ENCODE measurements at places on chromosomes 16 and 17.

- DNase-seq = no peak
Measured at GRCh38 chr16:85878407-85878806, 20.6 kb upstream of the IRF8 start.

DNA sequence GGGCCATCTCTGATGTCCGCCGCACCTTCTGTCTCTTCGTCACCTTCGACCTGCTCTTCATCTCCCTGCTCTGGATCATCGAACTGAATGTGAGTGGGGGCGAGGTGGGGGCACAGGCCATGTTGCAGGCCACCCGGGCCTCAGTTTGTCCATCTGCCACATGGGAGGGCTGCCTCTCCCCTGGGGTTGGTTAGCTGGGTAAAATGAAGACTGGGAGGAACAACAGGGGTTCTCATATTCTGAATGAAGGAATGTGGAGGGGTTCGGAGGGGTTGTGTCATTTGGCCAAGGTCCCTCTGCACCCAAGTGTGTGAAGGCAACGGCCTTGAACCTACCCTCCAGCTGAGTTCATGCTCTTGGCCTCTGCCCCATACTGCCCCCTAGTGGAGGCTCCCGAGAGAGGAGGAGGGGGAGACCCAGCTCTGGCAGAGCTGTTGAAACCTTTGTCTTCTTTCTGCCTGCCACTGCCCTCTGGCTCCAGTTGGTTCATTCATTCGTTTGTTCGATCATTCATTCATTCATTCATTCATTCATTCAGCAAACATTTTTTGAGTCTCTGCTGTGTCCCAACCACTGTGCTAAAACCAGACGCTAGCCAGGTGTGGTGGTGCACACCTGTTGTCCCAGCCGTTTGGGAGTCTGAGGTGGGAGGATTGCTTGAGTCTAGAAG is 11.4 kb upstream of the TCAP start:
- DNase-seq = peak; percentile 65

- no peak for DNase-seq
Measured at GRCh38 chr16:80197741-80198201, 343.0 kb upstream of the DYNLRB2 start.

DNA sequence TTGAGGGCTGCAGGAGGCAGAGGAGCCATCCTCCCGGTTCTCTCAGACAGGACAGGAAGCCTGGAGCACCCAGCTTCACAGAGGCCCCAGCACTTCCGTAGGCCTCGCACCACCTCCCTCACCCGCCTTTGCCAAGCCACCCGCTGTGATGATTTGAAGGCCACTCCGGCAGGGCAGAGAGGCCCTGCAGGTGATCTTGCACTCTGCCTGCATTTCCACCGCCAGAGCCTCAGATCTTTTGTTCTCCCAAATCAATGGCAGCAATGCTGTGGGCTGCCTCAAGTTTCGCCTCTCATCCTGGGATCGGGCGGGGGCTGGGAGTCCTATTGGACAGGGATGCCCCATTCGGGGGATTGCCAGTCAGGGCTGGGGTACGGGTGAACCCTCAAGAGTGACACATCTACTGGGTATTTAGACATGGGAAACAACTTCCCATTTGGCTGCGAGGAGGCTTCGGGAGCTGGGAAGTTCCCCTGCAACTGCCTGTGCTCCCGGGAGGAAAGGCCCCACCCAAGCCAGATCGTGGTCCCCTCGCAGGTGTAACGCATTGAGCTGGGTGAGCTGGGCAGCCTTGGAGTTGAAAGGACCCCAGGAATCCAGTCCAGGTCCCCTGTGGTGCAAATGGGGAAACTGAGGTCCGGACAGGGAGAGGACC is 34.8 kb upstream of the PEMT start:
- DNase-seq = no peak

- no peak for DNase-seq
Measured at GRCh38 chr17:15143524-15143923, 121.6 kb downstream of the PMP22 start.

- no peak for DNase-seq
Measured at GRCh38 chr16:24749310-24749709, 19.9 kb downstream of the TNRC6A start.

GRCh38 chr16:75406943-75407342 is 26.4 kb downstream of the CFDP1 start:
- DNase-seq = no peak

- no peak for DNase-seq
Measured at GRCh38 chr17:5282642-5283217, 646 bp downstream of the RABEP1 start.

DNA sequence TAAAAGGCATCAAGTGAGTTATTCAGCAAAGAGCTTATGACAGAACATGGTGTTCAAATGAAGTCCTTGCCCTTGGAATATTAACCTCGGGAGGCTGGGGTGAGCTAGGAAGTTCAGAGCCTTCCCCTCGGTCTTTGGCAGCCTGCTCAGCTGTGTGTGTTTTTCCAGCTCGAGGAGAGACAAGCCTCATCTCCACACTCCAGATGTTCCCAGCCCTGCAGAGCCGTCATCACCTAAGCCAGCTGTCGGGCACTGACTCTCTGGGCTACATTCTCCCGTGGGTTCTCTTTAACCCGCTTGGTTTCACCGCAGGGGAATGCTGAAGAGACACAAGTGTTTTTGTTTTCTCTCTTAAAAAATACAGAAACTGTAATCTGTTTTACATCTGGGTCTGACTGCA is 47.1 kb downstream of the IRX3 start:
- no peak for DNase-seq

GRCh38 chr16:3174618-3175148 is 13.3 kb upstream of the OR1F1 start:
- no peak for DNase-seq

DNA sequence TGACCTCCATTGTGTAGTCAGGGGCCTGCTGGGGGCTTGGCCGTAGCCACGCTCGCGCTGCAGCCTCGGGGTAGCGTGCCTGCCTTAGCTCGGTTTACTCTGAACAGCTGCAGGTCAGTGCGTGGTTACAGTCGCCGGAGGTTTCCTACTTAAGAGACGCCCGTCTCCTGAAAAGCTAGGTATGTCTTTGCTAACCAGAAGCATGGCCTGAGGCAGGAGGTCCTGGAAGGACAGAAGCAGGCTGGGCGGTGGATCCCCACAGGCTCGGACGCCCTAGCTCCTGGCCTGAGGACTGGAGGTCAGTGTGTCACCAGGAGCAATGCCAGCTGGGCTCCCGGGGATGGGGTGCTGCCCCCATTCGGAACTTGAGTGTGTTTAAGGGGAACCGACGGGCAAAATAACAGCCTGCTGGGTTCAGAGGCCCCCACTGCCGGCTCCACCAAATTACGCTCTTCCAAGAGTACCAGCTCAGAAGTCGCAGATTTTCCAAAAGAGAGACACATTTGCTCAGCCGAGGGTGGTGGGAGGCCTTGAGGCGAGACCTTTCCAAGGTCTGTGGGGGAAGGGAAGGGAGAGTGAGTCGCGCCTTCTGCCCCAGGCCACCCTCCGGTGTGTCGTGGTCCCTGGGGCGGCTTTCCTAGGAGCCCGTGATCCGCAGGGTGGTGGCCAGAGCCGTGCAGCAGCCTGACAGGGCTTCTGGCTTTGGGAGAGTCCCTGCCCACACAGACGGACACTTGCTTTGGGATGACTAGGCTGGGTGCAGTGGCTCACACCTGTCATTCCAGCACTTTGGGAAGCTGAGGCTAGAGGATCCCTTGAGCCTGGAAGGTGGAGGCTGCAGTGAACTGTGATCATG is 3.9 kb upstream of the GNG13 start:
- DNase-seq = no peak

GRCh38 chr16:273547-274421 is 2.0 kb downstream of the RGS11 start:
- DNase-seq = no peak

DNA sequence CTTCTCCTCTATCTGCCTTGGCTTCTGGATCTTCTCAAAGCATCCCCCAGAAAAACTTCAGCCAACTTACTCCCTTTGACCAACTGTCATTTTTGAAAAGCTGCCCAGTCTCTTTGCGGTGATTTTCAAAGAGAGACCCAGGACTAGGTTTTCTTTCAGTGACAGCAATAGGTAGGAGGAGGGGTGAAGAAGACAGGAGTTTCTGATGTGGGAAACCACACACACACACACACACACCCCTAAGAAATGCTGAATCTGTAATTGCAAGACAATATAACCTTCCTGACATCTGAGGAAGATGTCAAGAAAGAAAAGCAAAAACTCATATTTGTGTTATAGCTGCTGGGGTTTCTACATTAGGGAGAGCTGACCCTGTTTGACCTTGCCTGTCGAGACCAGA is 5.2 kb downstream of the FAM20A start:
- DNase-seq = peak; percentile 15

DNA sequence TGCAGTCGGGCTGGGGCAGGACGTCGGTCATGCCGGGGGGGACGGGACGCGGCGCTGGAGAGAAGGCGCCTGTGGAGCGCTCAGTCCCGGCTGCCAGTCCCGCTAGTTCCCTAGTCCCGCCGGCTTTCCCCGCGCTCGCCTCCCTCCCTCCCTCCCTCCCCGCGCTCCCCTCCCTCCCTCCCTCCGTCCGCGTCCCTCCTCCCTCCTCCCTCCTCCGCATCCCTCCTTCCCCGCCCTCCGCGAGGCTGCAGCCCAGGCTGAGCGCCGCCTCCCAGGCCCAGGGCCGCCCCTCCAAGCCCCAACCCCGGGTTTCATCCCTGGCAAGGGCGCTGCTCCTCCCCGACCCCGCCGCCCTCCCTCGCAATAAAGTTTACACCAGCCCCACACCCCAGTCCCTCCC is 34.8 kb downstream of the TIMM22 start:
- no peak for DNase-seq

- DNase-seq = peak; percentile 91
Measured at GRCh38 chr16:53457670-53458069, 23.4 kb downstream of the RBL2 start.

Data from central memory CD4-positive, alpha-beta T cell (primary cell).